ENCODE measurements at places on chromosomes 12 and 14. TPM values are rescaled to one million over a fixed set of nuclear protein-coding genes. Genes with fewer than 3 reads are reported as not detected.

The RNASE7 gene
- total RNA-seq: not detected

The IFNG gene
- 58,992 TPM for total RNA-seq

The AKAP6 gene
- 0.31 TPM for total RNA-seq

- H3K4me3 ChIP-seq: peak overlapping the region; percentile 55
- H3K4me1 ChIP-seq: peaks cover 15% of the 10 kb centered on the region
- H3K27ac ChIP-seq: no peak overlapping the region
- peaks cover 24% of the 10 kb centered on the region for H3K27me3 ChIP-seq
- H3K36me3 ChIP-seq: no peaks in the 10 kb centered on the region
- no peak for DNase-seq
Observed at GRCh38 chr14:58639842-58640484, 2.2 kb downstream of the DACT1 start.

DNA sequence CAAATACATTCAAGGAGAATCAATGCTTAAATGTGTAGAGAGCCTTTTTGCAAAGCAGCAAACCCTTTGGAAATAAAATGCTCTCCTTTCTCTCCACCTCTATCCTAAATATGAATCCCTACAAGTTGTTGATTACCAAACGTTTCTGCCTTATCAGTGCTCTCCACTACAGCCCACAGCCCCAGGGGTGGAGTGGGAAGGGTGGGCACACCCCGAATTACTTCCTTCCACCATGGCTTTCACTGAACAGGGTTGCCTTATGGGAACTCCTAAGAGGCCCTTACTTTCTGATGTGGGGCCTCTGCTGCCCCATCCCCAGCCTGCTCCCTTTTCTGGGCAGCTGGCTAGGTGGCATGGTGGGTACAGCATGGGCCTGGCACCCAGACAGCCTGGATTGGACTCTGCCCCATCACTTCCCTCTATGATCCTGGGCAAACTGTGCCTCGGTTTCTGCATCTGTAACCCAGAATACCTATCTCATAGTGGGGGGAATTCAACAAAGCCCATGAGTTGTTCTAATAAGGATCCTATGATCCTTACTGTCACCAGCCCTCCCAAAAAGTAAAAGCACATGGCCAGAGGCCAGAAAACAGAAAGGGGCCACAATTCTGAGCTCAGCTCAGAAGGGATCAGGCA is 16.1 kb downstream of the AK7 start:
- no peak overlapping the region for H3K27ac ChIP-seq
- DNase-seq: no peak
- H3K4me1 ChIP-seq: no peaks in the 10 kb centered on the region
